ENCODE measurements at places on chromosomes 5 and 9.

GRCh38 chr5:176407456-176408251, 8.7 kb downstream of the CLTB start:
- no peak for DNase-seq

- DNase-seq: no peak
Observed at GRCh38 chr9:113349445-113350094, at the start of gene BSPRY. BSPRY (plus strand) TSS chr9:113349541; CDS start chr9:113349580, 39 bp downstream.

DNA sequence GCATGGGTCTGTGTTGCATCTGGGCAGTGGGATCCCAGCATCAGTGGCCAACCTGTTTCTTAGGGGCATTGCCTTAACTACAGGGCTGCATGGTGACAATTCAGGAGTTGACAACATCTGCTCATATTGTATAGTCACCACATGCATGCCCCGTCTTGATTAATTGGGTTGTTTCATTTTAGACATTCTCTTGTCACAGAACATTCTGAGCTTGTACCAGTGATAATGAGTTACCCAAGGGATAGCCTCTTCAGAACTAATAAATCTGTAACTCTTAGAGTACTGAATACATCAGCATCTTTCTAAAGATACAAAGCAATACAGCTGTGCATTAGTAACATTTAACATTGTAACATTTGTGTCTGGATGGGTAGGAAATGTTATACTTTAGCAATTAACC, 426.5 kb upstream of the CD180 start:
- DNase-seq: no peak

- DNase-seq: no peak
Observed at GRCh38 chr9:90915693-90916092, 114.1 kb downstream of the SYK start.

GRCh38 chr9:27203783-27204182, 93.2 kb downstream of the EQTN start:
- DNase-seq: no peak

DNA sequence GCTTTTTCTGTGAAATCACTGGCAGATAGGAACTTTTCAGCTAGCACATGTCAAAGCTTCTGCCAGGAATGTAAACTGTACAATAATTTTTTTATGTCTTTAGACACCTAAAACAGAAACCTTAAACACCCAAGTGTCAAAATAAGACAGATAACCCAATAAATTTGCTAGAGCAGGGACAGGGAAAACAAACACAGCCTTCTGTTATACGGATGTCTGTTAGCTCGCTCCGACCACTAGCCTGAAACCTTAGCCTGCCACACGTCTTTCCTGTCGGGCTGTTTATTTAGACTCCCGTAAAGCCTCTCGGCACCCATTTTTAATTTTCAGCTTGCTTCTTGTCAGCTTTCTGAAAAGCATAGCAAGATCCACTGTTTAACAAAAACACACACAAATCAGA, 355.4 kb upstream of the SLC24A2 start:
- DNase-seq: no peak

GRCh38 chr9:10015755-10016154, 597.0 kb downstream of the PTPRD start:
- no peak for DNase-seq

- peak; percentile 77 for DNase-seq
Observed at GRCh38 chr9:105064248-105065097, 136.5 kb upstream of the ABCA1 start.

DNA sequence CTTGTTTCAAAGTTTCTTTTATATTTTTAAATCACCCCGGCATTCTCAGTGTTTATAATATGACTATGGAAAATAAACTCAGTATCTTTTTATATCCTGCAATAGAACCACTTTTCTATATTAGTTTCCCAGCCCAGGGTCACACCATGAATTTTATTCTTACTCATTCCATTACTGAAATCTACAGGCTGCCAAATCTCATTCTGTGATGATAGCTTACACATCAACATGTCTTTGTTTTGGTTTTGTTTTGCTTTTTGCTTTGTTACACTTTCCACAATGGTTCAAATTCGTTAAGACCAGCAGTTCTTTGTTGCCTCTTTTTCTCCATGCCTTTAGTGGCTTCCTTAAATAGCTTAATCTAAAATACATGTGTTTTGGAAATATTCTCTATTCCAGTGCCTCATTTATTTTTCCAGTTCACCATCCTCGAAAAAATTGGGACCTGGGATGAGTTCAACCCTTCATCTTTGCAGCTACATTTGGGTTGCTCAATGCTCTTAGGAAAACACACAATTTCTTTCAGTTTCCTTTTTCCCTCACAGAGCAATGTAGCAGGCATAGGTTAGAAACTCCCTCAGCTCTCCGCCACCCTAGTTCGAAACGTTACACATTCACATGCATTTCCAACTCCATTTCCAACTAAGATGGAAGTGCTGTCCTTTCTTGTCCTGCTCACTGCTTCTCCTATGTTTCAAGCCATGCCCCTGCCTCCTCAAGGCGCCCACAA, 1146.3 kb downstream of the MAT2B start:
- no peak for DNase-seq

- DNase-seq: no peak
Observed at GRCh38 chr5:139676951-139677735, 29.0 kb downstream of the CXXC5 start.

GRCh38 chr5:177474846-177475562, 1.6 kb upstream of the DBN1 start:
- DNase-seq: no peak

DNA sequence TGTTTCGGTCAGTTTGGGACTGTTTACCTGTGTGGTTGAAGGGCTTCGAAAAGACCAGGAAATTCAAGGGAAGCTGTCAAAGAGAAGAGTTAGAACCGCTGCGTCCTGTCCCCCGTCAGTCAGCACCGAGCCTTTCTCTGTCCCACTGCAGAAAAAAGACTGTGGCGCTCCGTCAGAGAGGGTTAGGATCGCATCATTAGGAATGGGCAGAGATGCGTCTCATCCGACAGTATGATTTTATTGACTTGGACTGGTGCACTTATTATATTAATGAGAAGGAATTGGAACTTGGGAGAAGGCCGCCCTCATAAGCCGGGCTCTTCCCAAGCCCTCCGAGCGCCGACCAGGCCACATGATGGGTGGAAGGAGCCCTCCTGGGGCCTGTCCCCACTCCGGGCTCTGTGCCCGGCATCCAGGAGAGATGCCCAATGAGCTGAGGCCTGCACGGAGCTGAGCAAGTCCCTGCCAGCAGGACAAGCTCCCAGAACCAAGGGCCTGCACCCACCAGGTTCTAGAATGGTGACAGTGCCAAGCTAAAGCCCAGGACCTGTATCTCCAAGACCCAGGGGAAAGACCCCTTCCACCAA, 71.5 kb downstream of the NEK6 start:
- DNase-seq: no peak

GRCh38 chr9:130078547-130078946, 24.8 kb downstream of the GPR107 start:
- DNase-seq: no peak

- no peak for DNase-seq
Observed at GRCh38 chr5:33688066-33688465, 203.7 kb downstream of the ADAMTS12 start.

DNA sequence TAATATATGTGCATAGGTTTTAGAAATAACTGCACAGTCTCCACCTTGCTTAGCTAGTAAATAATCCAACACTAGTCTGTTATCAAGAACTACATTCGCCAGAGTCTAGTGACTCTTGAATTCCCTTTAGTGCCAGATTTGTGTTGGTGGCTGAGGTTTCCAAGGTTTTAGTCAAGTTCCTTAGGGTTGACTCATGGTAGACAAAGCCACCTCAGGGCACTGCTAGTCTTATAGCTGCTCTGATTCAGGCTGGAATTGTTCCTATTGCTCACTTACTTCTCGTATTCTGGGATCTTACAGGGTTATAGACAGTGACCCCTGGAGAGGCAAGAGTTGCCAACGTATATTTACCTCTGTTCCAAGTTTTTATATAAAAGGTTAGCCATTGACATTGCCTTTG, 1369.8 kb upstream of the CDH9 start:
- no peak for DNase-seq

- peak; percentile 25 for DNase-seq
Observed at GRCh38 chr5:35924950-35925722, 13.3 kb downstream of the CAPSL start.

- DNase-seq: no peak
Observed at GRCh38 chr9:5665059-5665458, 36.2 kb downstream of the RIC1 start.

DNA sequence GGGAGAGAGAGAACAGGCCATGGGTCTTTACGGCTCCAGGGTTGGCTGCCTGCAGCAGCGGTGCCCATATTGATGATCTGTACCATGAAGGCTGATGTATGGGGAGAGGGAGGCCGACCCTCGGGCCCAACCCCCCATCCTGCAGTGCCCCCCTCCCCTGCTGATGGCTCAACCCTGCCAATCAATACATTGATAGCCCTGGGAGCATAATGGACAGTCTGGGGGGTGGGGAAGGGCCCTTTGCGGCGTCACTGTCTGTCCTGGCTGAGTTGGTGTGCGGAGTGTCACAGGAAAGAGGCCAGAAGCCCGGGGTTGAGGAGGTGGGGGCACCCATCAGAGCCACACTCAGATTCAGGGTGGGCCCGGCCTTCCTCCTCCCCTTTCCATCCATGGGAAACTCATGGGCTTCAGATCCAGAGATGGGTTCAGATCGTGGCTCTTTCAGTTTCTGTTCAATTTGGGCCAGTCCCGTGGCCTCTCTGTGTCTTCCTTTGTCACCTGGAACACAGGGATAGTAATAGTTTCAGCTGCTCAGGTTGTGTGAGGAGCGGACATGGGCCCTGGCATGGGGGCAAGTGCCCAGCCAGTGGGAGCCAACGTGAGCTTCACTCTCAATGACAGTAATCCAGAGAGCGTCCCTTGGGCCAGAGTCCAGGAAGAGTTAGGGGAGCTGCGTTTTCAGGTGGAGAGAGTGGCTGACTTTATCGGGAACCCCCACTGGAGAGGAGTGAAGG, 9.5 kb downstream of the FGF18 start:
- no peak for DNase-seq

GRCh38 chr5:88688984-88689667, 193.9 kb downstream of the MEF2C start:
- DNase-seq: no peak

Measured in Panc1 (cell line).